ENCODE measurements at places on chromosomes 1 and 21.

- DNase-seq: peak; percentile 22
Measured at GRCh38 chr1:51636764-51637522, 20.1 kb downstream of the OSBPL9 start.

DNA sequence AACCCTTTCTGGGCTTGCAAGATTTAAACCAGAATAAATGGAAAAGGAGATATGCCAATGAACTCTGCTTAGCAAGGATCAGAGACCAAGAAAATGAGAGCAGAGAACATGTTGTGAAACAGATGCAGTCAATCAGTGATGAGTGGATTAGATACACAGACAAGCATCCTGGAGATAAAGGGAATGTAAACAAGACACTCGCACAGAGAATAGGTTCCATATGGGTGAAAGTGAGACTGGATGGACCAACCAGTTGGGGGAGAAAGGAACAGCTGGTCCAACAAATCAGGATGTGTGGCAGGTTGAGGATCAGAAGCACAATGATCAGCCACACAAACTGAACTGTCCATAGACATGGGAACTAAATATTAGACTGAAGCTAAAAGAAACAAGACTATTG, 338.2 kb downstream of the ASTN1 start:
- DNase-seq: no peak

DNA sequence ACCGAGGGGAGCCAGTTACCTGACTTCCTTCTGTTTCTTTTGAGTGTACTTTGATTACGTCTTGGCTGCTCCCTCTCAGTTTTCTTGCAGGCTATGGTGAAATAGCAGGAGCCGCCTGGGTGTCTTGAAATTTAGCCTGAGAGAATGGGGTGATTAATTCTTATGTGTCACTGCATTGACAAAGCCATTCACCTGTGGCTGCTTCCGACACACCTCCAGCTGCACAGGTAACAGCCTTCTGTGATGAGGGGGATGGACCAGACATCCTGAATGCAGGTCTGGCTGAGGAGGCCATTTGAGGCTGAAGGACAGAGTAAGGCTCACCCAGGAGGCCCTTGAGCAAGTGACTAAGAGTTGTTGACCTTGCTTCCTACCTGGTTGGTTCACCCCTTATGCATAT, 16.5 kb downstream of the CACNA1E start:
- DNase-seq: no peak

- peak; percentile 71 for DNase-seq
Measured at GRCh38 chr1:165871311-165872067, 44.1 kb downstream of the UCK2 start.

DNA sequence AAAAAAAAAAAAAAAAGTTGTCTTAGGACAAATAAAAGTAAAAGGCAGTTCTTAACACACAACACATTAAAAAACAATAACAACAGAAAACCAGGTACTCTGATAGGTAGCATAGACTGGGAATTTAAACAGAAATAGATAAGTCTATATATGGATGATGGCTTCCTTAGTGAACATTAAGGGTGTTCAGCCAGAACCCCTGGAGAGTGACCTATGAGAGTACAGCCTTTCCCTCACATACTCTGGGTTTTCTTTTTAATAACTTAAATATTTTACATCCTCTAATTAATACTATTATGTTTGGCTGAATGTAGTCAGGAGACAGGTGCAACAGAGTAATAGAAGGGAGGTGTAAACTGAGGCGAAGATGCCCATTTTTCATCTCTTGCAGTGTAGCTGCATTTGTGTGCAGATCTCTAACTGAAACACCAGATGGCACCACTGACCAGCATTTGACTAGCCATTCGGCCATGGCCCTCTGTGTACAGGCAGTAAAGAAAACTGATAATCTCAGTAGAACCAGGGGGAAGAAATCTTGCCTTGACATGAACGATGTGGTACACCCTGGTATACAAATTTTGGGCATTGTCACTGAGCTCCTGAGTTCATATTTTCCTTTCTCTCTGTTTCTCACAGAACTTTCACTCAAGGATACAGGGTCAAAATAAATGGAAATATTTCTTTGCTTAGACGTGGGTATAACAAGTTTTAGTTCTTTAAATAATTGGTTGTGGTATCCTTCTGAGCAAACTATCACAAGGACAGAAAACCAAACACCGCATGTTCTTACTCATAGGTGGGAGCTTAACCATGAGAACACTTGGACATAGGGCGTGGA, 7.6 kb downstream of the TTF2 start:
- peak; percentile 65 for DNase-seq

GRCh38 chr1:30286241-30286987, 437.0 kb downstream of the MATN1 start:
- no peak for DNase-seq

DNA sequence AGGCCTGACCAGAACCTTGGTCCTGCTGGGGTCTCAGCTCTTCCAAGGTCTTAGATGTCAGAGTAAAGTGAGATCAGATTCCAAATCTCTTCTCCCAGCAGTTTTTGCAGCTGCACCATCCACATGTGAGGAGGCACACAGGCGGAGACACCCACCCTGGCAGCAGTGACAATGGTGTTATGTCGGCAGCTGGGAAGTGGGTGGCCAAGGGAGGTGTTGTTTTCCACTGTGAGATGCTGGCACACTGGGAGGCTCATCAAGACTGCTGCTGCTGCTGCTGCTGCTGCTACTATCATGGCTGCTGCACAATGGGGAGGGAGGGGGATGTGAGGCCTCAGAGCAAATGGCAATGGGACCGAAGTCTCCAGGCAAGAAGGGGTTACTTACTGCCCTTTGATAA, 23.6 kb downstream of the CAMK2N1 start:
- DNase-seq: no peak

- DNase-seq: no peak
Measured at GRCh38 chr21:39105341-39105765, 77.9 kb downstream of the PSMG1 start.

GRCh38 chr1:202649553-202650392, 60.5 kb downstream of the SYT2 start:
- no peak for DNase-seq

GRCh38 chr1:245999697-246000637, 507.1 kb downstream of the SMYD3 start:
- no peak for DNase-seq

- DNase-seq: no peak
Measured at GRCh38 chr1:210125143-210125542, 107.5 kb upstream of the SERTAD4 start.

DNA sequence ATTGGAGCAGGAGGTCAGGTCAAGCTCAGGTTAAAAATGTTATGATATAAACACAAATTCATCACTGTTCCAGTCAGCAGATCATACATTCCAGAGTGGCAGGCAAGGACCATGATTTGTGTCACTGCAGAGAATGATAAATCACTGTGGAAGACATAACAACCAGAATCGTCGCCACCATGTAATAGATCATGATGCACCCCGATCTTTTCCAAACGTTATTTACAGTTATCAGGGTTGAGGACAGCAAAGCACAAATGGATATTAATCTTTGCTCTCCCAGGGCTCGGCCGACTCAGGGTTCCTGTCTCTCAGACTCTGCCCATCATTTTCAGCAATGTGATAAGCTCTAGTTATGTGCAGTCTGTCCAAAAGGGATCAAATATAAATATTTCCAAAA, 122.7 kb downstream of the ZBTB18 start:
- DNase-seq: no peak

DNA sequence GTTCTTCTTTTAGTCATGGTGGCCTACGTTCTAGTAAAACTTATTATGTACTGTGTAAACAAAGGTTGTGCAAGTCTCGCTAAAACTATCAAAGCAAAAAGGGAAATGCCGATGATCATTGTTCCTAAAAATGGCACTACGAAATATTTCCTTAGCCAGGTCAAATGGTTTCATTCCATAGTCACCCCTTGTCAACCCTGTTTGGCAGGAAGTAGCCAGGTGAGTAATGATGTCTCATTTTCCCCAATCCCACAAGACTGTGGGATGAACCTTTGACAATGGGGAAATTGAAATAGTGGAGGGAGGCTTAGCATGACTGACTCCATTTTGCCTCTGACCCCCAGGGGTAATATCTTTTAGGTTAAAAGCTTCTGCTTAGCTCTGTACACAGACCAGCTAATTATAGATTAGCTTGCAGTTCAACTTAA, 5.6 kb upstream of the REN start:
- DNase-seq: no peak

DNA sequence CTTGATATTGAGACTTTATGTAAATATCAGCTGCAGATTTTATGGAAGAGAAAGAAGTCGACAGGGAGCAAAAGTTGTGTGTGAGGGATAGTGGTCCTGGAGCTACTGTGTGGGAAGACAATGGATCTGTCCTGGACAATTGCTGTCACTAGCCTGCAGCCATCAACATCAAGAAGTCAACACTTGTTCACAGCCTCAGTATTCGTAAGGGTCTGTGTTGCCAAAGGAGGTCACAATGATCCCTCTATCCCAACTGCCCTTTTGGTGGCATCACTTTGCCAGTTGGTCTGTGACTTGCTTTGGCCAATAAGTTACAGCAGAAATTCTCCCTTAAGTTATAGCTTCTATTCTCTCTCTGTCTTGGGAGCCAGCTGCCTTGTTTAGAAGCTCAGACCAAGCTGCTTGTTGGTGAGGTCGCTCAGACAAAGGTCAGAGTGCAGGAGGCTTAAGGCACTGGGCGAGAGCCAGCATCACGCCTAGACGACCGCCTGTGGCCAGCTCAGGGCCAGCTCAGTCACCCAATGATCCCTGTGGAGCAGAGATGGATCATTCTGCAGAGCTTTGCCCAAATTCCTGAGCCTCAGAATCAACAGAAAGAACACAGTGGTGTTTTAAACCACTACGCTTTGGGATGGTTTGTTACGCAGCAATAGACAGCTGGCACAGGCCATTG, 134.9 kb downstream of the RHOU start:
- no peak for DNase-seq

- DNase-seq: peak; percentile 68
Measured at GRCh38 chr1:160971618-160972056, 17.0 kb upstream of the ITLN2 start.

DNA sequence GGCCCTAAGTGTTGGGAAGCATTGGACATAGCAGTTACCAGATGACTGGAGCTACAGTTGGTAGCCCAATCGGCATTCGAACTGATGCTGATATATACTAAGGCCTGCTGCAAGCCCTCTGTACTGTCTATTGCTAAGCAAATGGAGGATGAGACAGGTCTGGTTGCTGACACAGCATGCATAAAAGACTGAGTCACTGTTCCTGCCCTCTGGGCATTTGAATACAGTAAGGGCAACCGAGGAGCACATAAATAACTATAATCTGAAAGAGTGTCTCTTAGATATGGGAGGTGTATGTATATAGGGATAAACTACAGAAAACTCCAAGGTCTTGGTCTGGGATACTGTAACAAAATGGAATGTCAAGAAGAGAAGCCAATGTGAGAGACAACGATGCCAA, 16.8 kb upstream of the MARK1 start:
- no peak for DNase-seq

GRCh38 chr1:119912963-119913362, 16.6 kb upstream of the ADAM30 start:
- DNase-seq: no peak

GRCh38 chr1:113456967-113457366, 66.7 kb downstream of the MAGI3 start:
- DNase-seq: no peak

DNA sequence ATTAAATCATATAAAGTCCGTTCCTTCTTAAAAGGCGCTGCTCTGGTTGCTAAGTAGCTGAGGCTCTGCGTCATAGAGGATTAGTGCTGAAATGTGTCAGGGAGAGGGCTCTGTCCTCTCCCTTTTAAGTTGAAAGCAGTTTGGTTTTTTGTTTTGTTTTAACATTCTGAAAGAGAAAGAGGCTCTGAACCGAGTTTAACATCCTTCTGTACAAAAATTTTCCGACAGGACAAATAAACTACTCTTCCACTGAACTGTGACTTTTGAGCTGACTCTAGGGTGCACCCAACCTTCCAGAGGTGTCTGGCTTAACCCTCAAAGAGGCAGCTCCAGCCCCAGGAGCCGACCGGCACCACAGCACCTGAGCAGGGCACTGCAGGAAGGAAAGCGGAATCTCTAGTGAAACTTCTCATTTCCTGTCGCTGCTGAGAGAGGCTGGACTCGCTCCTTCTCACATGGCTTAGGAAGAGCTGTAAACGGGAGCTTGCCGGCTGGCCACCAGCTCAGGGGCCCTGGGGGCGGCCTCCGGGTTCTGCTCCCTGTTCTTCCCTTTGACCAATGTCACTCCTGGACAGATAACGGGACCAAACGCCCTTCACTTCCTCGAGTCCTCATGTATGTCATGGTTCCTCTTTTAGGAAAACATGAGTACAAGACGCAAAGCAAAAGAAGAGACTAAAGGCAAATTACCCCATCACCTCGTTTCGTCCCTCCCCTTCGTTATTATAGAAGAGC, 1.2 kb downstream of the VAV3 start:
- DNase-seq: peak; percentile 62

GRCh38 chr1:56073614-56074006, 505.8 kb downstream of the PLPP3 start:
- DNase-seq: no peak

DNA sequence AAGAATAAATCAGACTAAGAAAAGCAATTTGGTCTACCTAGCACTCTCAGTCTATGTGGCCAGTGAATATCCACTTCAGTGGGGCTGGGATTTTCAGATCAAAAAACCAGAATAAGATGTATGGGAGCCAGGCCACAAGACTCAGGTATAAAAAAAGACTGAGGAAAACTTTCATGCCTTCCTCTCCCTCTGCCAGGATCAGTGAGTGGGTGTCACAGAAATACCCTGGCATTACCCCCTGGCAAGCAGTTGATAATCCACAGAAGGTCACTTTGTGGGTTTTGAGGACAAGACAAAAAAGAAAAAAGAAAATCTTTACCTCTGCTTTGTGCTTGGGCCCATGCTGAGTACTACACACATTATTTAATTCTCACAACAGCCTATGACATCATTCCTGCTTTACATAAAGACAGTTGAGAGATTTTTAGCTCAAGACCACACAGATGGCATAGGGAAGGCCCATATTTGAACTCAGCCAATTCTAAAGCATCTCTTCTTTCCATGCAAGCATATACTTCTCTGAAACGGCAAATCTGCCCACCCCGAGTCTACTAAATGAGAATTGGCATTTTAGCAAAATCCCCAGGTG, 57.6 kb downstream of the DESI2 start:
- DNase-seq: no peak

- no peak for DNase-seq
Measured at GRCh38 chr1:179952186-179952585, 2.4 kb upstream of the CEP350 start.

DNA sequence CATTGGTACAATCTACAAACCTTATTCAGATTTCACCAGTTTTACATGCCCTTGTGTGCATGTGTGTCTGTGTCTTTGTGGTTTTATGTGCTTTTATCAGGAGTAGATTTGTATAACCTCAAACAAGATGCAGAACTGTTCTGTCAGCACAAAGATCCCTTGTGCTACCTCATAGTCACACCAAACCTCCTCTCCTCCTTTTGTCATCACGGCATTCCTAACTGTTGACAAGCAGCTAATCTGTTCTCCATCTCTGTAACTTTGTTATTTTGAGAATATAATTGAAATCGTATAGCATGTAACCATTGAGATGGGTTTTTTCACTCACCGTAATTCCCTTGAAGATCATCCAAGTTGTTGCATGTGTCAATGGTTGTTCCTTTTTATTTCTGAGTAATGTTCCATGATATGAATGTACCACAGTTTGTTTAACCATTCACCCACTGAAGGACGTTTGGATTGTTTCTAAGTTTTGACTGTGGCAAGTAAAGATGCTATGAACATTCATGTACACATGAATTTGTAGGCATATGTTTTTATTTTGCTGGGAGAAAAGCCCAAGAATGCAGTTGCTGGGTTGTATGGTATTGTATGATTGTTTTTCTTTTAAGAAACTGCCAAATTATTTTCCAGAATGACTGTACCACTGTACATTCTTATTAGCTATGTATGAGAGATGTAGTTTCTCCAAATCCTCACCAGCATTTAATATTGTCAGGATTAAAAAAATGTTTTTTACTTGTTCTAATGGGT, 78.1 kb upstream of the B3GALT2 start:
- DNase-seq: no peak

Data from activated CD4-positive, alpha-beta T cell treated with anti-CD3 and anti-CD28 coated beads for 36 hours (primary cell).